Suprapubic skin (tissue), 4 donors: ENCODE measurements at places on chromosomes 11 and 22.

DNA sequence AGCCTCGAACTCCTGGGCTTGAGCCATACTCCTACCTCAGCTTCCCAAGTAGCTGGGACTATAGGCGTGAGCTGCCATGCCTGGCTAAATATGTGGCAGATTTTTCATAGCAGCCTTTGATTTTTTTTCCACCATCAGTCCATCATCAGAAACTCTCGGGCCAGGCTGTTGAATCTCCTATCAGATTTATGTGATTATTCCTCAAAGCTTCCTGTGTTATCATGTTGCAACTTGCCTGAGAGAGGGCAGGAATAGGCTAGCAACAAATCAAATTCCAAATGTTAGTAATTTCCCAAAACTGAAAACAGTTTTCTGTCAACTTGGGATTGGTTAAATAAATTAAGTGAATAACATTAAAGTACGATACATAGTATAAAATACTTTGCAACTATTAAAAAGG lies 3.4 kb downstream of the LRRC51 start:
- DNase-seq: no peak

DNA sequence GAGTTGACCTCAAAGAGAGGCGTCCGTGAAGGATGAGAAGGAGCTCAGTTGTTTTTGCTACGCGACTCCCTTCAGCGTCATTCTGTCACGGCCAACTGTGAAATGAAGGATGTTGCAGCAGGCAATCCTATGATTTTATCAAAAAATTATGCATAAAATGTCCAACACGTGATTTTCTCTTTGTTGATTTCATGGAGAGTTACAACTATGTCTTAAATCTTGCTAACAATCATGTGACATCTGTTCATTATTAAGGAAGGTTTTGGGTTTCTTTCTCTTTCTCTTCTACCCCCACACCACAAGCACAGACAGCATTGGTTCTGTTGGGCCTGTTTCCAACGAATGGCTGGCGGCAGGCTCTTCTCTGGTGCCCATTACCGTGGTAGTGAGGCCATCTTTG lies 3.7 kb downstream of the KRTAP5-4 start:
- no peak for DNase-seq

- DNase-seq: no peak
Measured at GRCh38 chr22:29306175-29306834, at the start of gene GAS2L1. Gene GAS2L1 (plus strand): TSS chr22:29306650. CDS start chr22:29308106, 1,456 bp downstream.

DNA sequence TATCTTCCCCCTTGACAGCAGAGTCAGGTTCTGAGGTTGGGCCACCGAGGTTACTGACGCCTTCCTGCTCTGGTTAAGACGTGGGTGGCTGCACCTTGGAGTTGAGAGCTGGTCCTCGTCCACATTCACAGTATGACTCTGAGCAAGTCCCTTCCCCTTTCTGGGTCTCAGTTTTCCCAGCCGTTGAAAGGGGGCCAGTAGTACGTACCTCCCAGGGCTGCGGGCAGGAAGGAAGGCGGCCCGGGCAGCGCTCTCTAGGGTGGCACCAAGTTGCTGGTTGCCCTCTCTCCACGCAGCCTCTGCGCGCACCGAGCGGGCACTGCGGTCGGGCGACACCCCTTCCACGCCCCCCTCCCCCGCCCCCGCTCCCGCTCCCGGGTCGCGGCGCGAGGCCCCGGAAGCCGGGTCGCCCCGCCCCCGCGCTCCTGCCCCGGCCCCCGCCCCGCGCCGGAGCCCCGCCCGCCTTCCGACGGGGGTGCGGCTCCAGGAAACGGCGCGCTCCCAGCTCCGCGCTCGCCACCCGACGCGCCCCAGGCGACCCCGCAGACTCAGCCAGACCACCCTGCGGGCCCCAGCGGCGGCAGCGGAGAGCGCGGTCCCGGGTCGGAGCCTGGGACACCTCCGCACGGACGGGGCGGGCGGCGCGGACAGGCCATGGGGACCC lies at the start of gene EHBP1L1:
Gene EHBP1L1 (plus strand): TSS at position 486 of the 664 bp plus-strand sequence. CDS start 250 bp downstream, outside the sequence.
- no peak for DNase-seq

GRCh38 chr11:69635804-69636511 lies 5.0 kb upstream of the CCND1 start:
- peak; percentile 62 for DNase-seq

DNA sequence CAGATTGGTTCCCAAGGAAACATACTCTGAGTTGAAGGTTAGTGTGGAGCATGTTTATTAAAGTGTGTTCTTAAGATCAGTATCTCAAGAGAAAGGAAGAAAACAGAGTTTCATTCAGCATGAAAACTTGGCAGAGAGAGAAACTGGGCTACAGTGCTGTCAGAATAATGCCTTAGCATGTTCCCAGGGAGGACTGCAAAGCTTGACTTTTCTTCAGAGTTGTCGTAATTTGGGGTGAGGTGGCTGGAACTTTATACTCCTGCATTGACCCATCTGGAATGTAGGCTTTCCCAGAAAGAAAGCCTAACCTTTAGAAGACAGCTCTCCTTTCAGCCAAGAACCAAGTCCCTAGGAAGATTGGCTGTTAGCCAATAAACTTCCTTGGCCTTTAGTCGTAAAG lies 190.8 kb upstream of the CNTN5 start:
- DNase-seq: no peak

GRCh38 chr11:635945-636510 lies 1.0 kb upstream of the DRD4 start:
- DNase-seq: no peak
